Fibroblast of skin of right biceps (primary cell): ENCODE measurements at places on chromosomes 1 and 21.

DNA sequence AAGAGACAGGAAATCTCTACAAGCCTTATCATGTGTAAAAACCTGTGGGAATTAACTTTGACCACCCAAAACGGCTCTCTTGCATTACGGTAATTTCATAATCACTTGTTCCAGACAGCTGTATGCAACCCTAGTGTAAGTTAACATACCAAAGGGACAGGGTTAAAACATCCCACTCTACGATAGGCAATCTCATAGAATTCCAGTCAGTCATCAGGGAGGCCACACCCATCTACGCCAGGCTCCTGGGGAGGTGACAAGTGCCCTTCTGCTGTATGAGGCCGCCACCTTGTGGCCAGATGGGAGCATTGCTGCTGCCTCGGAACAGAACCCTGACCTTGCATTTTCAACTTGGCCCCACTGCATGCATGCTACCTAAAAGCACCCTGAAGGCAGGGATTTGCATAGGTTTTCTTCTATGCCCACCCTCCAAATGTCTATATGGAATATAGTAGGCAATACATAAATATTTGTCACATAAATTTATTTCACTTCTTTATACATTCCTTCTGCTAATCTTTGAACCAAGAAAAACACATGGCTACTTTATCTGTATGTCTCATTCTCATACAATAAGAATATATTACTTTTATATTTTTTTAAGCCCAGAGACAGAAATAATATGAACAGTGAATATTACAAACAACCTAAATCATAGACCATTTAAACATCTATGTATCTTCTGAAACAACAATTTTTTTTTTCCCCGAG lies 12.6 kb downstream of the HSF2BP start:
- peak; percentile 91 for DNase-seq

- peak; percentile 33 for DNase-seq
Observed at GRCh38 chr21:34166468-34166867, 93.1 kb downstream of the MRPS6 start.

- DNase-seq = no peak
Observed at GRCh38 chr21:44702973-44703730, 6.2 kb downstream of the KRTAP10-12 start.

DNA sequence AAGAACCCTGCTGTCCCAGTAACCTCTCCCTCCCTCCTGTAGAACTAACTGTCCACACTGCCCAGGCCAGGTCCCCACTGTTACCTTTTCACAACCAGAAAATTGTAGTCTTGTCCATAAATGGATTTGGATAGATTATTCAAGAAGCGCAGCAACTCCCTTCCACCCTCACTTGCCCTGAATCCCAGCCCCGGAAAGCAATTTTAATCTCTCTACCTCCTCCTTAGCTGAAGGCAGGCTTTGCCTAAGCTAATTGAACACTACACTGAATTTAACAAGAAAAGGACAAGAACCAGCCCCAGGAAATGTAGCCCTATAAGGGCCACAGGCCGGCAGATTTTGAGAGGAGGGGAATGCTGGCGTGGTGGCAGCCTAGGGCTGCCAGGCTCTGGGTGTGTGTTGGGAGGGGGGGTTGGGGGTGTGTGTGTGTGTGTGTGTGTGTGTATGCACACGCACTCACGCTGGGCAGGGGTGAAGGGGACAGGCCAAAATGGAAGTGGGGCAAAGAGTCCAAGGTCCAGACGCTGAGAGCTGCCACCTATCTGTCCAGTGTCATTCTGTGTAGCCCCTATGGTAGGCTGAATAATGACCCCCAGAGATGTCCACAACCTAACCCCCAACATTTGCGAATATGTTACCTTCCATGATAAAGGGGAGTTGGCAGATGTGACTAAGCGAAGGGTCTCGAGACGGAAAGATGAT lies 10.8 kb upstream of the IFNGR2 start:
- DNase-seq = no peak

- peak; percentile 75 for DNase-seq
Observed at GRCh38 chr1:12434174-12434573, 183.8 kb downstream of the DHRS3 start.

GRCh38 chr1:44339731-44340130 lies 15.3 kb downstream of the ERI3 start:
- DNase-seq = no peak
